ENCODE measurements at places on chromosomes 2 and 18. TPM values are rescaled to one million over a fixed set of nuclear protein-coding genes. Genes with fewer than 3 reads are reported as not detected.
A peak's percentile ranks its signal among the peaks of the same experiment; 100 is the strongest.

- DNase-seq, result no peak
- no peaks in the 10 kb centered on the region for H3K36me3 ChIP-seq
- no peak overlapping the region for H3K27ac ChIP-seq
Measured at GRCh38 chr2:215811409-215812345, 201.7 kb downstream of the MREG start.

DNA sequence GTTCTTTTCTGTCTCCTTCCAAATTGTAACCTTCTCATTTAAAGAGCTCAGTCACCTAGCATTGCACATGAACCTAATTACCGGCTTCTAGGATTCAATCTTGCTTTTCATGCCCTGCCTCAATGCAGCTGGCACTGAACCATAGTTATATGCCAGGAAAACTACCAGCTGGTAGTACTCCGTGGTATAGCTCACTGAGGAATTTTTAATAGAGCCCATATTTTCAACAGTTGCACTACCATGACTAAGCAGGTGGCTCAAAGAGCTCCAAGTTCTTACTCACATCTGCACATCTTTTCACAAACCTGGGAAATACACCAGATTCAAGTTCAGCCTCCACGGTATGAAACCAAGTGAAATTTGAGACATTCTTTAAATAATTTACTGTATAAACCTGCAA is 363.5 kb downstream of the GRB14 start:
- H3K4me3 ChIP-seq, result no peak overlapping the region
- no peaks in the 10 kb centered on the region for H3K4me1 ChIP-seq
- no peak overlapping the region for H3K27ac ChIP-seq

- H3K4me3 ChIP-seq, result no peak overlapping the region
- peaks cover 4% of the 10 kb centered on the region for H3K36me3 ChIP-seq
- no peaks in the 10 kb centered on the region for H3K27me3 ChIP-seq
- no peak overlapping the region for H3K27ac ChIP-seq
- no peak for DNase-seq
Measured at GRCh38 chr18:13406736-13407135, 188.2 kb downstream of the LDLRAD4 start.

- peaks cover 7% of the 10 kb centered on the region for H3K4me1 ChIP-seq
- peaks cover 17% of the 10 kb centered on the region for H3K27me3 ChIP-seq
- H3K36me3 ChIP-seq, result no peaks in the 10 kb centered on the region
- no peak overlapping the region for H3K27ac ChIP-seq
- peak; percentile 50 for DNase-seq
Measured at GRCh38 chr2:143034292-143035074, 94.7 kb upstream of the ARHGAP15 start.

The SPTBN1 gene
- 136 TPM for total RNA-seq

The PTPRN gene
- 1.7 TPM for total RNA-seq

The DAPL1 gene
- not detected for total RNA-seq

The TXNDC2 gene
- total RNA-seq, result not detected

The CCT7 gene
- total RNA-seq, result 305 TPM

The GLI2 gene
- not detected for total RNA-seq

Data from activated T-cell treated with anti-CD3 and anti-CD28 coated beads, Interleukin-2, amount 50 U/mL, for 72 hours (primary cell).